ENCODE measurements at places on chromosomes 16 and 17.

GRCh38 chr17:290121-290521 is 62.5 kb downstream of the RPH3AL start:
- DNase-seq, result no peak

DNA sequence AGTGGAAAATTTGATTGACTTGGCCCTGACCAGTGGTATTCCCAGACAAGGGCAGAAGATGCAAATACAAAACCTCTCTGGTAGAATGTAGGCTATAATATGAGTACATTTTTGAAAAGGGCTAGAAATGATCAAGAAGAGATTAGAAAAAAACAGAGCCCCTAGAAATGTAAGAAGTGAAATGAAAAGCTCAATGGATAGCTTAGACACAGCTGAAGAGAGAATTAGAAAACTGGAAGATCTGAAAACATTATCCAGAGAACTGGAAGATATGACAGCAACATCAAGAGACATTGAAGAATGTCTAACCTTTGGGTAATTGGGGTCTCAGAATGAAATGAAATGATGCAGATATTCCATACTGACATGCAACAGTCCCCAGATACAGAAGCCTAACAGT is 105.2 kb upstream of the ZNF750 start:
- no peak for DNase-seq

DNA sequence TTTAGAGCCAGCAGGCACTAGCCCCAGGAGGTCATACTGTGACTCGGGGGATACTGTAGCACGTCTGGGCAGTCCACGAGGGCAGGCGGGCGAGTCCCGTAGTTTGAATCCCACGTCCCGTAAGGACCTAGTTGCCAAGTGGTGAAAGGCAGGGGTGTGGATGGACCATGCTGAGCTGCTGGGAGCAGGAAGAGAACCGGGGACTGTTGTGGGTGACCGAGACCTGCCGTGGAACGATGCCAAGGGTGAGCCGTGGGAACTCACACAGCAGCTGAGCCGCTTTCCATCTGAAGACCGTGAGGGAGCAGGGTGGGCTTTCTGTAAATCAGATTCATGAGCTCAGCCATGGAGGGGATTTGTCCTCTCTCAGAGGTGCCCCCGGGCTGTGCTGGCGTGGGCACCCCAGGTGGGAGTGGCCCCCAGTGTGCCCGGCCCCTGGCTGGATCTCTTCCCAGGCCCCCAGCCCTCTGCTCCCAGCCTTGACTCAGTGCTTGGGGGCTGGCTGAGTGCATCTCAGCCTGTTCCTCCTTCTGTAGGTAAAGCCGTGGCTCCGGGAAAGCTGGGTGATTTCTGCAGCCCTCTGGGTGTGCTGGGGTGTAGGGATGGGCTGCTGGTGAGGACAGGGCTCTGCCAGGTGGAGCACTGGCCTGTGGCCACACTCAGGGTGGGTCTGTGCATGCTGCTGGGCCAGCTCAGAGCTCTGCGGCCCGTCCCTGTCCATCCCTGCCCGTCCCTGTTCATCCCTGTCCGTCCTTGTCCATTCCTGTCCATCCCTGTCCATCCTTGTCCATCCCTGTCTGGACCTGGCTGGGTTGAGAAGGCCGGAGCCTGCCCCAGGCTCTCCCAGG is 13.6 kb downstream of the ASPSCR1 start:
- DNase-seq, result no peak

DNA sequence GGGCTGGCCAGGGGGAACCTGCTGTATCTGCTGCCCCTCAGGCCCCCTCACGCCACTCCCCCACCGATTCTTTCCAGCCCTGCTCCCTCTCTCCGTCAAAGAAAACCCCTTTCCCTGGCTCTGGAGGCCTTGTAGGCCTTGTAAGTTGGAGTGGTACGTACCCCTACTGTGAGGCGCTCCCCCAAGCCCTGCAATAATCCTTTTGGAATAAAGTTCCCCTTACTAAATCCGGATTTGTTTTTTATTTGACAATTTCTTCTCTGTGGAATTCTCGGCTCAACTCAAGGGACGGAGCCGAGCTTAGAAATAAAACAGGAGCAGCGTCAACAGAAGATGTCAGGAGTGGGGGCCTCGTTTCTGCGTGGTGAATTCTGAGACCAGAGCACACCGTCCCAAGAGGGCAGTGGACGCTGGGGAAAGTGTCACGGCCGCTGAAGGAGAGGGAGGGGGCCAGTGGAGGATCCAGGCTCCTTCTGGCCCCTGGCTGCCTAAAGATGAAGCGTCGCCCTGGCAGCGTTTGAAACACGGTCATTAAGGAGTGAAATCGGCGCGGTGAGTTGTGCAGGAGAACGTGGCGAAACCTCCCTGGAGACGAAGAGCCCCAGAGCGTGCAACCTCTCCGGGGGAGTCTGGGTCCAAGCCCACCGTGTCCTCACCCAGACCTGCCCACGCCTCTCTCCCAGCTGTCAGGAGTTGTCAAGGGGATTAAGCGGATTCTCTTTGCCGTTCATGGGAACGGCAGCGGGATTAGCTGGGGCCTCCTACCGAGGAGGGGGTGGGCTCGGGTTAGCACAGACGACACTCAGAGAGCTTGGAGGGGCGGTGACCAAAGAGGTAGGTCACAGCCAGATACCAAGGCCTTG is 47.0 kb downstream of the SLC7A5 start:
- DNase-seq, result no peak

GRCh38 chr17:55314784-55315491 is 50.2 kb downstream of the HLF start:
- DNase-seq, result no peak

GRCh38 chr17:74690409-74690825 is 22.3 kb downstream of the CD300LF start:
- DNase-seq, result no peak

- no peak for DNase-seq
Observed at GRCh38 chr16:11744075-11744470, 1.4 kb upstream of the TXNDC11 start.

- no peak for DNase-seq
Observed at GRCh38 chr17:902463-902862, 77.1 kb downstream of the NXN start.

DNA sequence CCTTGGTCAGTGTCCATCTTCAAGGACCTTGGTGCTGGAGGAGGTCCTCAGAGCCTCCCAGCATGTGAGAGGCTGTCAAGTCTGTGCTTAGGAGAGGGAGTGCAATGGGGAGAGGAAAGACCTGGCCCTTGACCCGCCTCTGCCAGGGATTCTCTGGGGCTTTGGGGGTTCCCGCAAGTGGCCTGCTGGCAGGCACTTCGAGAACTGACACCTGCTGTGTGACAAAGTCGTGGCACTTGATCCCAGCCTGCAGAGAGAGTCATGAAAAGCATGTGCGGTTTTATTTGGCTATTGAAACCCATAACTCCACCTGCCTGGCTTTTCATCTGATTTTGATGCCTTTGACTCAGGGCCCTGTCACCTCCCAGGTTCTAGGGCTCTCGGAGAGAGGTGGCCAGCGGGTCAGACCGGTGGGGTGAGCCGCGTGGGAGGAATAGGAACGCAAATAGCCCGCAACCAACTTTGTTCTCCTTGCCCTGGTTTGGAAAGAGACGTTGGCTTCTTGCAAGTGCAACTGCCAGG is 42.8 kb upstream of the GSE1 start:
- DNase-seq, result no peak

DNA sequence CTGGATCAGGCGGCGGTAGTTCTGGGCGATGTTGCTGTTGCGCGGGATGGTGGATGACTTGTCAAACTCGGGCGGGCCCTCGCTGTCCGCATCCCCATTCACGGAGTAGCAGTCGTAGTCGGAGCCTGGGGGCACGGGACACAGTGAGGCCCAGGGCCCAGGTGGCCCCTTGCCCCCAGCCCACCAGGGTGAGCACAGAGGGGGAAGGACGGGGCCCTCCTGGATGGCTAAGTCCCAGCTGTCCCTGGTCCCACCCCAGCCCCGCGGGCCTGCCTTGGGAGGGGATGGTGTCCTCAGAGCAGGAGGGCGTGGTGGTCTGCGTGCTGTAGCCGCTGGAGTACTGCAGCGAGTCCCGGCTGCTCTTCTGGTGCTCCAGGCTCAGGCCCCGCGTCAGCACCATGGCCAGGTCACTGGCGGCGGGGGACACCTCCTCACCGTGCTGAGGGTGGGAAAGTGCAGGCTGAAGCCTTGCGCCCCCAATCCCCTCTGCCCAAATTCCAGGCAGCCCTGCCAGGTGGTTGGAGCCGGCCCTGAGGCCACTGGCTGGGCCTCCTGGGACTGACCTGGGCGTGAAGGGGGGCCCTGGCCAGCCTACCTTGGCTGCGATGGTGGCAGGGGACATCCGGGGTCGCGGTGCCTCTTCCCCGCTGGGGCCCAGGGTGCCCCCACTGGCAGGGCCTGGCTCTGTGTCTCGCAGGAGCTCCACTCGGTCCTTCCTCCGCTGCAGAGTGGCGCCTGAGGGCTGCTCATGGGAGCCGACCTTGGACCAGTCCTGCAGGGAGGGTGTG is 18.2 kb downstream of the IL34 start:
- no peak for DNase-seq

- DNase-seq, result no peak
Observed at GRCh38 chr17:78341559-78342448, 18.1 kb downstream of the SOCS3 start.

GRCh38 chr16:24135624-24136565 is 120.2 kb upstream of the CACNG3 start:
- DNase-seq, result no peak
